ENCODE measurements at places on chromosomes 7 and 10.

- DNase-seq, result no peak
Measured at GRCh38 chr7:107035446-107035845, 9.1 kb upstream of the PRKAR2B start.

DNA sequence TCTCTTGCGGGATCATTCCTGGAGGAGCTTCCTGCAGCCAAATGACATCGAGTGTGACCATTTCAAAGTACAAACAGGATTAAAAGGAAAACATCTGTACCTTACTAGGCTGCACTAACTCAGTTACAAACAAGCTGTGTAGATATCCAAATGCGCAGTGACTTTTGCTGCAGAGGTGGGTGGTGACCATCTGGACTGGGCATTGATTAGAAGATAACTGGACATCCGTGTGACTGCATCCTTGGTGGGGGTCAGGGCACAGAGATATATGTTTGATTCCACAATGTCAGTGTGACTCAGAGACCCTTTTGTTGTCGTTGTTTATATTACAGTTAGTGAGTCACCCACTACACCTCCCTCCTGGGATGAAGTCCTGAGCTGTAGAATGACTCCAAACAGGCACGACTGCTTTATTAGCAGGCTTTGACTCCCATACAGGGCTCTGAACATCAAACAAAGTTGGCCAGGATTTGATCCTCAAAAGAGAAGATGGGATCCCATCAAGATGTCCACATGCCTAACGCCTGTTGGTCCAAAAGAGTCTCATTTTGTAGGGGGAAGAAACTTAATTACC is 56.7 kb upstream of the SDK1 start:
- DNase-seq, result no peak

GRCh38 chr10:125012851-125013528 is 71.1 kb downstream of the ZRANB1 start:
- no peak for DNase-seq

DNA sequence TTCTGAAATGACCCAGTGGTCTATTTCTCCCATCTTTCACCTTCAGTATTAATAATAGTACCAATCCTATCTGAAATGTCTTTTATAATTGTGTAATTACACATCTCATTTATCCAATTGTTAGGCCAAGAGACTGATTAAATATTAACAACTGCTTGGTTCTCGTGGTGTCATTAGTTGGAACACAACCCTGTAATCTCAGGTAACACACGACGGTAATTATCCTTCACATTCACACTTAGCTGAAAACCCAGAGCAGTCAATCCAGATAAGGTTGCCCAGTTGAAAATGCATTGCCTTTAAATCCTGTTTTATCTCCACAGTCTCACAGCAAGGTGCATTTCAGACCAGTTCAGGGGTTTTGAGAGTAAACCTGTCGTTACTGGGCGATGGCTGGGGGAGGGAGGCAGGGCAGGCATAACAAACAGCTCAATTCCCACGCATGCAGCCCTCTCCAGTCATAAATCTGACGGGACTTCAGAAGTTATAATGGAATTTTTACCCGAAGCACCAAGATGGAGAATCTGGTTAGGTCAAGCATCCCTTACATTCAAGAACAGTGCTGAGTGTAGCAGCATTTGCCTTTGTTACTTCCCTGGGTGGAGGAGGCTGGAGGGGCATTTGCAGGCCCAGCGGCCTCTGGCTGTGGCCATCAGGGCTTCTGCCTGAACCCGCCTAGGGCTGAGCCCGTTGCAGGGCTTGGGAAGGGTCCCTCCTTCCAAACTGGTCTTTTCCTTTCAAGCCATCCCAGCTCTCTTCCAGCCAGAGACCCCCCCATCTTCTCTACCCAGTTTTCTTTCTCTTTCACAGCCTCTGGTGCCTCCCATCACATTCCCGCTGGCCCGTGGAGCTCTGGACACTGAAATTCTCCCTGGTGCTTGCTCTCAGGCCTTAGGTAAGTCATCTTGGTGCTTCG is 201.0 kb upstream of the LYZL2 start:
- DNase-seq, result no peak

- no peak for DNase-seq
Measured at GRCh38 chr10:91076991-91077548, 143.4 kb upstream of the PCGF5 start.

GRCh38 chr7:142593106-142593505 is 156.2 kb upstream of the PRSS1 start:
- DNase-seq, result no peak

DNA sequence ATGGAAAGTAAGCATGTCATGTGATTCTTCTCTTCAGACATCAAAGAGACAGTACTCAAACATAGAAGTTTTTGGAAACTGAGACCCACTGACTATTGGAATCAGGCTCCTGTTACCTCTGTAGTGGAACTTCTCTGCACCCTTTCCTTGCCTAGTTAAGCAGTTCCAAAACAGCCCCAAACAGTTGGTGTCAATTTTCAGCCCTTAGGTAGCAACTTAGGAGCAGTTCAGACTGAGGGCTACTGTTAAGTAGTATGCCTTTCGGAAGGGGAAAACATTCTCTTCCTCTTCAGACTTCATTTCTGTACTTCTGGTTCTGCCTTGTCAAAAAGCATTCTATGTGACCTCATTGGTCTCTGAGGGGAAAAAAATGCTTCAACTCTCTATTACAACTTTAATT is 85.7 kb downstream of the ZNF277 start:
- DNase-seq, result no peak

DNA sequence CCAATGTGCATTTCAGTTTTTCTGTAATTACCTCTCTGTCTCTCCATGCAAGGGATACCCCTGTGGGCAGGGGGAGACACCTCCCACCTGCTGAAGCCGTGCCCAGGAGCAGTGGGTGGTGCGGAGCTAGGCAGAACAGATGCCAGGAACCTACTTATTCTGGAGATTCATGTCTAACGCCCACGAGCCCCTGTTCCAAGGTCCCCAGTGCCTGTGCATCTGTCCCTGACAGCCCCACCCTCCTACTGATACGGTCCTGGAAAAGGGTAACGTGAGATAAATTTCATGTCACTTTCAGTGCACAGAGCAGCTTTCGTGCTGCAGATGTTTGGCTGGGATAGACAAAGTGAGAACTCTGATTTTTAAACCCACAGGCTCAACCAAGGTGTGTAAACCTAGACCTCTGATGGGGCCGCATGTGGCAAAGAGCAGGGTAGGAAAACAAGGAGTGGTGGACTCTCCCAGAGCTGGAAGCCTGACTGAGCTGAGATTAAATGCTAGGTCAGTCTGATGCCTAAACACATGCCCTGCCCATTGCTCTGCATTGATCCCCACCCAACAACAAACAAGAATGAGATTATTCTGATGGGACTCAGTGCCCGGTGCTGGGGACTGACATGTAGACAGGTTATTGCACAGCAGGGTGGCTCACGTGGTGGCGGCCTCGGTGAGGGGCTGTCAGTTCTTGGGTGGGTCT is 123.6 kb upstream of the GDF10 start:
- no peak for DNase-seq

DNA sequence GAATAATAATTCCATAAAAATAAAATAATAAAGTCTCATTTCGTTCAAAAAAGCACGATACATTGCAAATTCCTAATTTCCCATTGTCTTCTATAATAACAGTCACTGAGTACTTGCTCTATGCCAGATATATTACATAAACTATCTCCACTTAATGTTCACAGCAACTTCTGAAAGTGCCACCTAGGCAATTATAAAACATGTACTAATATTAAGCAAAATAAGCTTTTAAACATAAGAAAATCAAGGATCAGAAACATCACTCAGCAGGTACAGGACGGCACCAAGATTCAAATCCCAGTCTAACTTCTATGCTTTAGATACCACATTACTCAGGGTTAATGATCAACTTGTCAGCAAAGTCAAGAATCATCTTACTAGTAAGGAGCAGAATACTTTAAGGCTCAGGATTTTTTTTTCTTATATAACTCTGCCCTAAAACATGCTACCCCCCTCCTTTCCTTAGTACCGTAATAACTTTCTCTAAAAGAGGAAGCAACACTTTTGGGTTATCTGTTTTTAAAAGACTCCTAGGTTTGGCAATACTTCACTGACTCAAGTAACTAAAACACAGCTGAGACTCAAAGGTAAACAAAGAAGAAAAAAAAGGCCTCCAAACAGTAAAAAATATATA is 51.3 kb downstream of the USP6NL start:
- DNase-seq, result no peak

GRCh38 chr7:105399043-105399725 is 10.5 kb upstream of the SRPK2 start:
- DNase-seq, result no peak

- DNase-seq, result no peak
Measured at GRCh38 chr10:43691485-43691884, 42.8 kb upstream of the ZNF32 start.

- no peak for DNase-seq
Measured at GRCh38 chr10:76453997-76454396, 1022.6 kb downstream of the LRMDA start.

DNA sequence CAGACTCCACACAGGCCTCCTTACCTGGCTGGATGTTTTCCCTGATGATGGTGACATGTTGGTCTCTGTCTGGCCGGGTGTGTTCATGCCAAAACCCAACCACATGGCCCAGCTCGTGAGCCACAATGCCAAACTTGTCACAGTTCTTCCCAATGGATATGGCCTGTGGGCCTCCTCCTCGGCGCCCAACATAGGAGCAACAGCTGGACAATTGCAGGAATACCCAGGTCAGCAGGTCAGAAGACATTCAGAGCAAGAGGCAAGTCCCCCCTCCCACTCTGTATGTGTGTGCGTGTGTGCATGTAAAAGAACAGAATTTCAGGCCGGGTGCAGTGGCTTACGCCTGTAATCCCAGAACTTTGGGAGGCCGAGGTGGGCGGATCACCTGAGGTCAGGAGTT is 63.7 kb upstream of the OPALIN start:
- no peak for DNase-seq

DNA sequence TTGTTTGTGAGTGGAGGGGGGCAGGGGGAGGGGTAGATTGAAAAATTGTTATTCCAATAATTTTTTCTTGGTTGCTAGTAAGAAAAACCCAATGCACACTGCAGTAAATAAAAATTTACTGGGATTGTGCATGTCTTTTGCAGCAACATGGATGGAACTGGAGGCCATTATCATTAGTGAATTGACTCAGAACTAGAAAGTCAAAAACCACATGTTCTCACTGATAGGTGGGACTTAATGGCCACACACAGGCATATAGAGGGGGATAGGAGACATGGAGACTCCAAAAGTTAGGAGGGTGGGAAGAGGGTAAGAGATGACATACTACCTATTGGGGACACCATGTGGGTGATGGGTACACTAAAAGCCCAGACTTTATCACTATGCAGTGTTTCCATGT is 67.2 kb downstream of the BUB3 start:
- DNase-seq, result no peak

DNA sequence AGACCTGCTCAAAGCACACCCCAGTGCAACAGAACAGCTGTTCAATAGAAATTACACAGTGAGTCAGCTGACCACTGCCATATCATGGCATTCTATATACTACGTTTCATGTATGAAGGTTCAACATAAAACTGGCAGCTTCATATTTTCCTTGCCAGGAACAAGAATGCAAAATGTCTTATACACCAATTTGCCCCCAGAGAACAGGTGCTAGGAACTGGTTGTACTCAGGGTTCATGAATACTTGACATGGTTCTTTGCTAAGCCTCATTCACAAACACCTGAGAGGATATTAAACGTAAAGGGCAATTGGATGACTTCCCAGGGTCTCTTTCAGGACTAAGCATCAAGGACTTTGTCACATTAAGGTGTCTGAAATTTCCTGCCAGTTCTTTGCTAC is 6.9 kb downstream of the MYOF start:
- DNase-seq, result no peak

DNA sequence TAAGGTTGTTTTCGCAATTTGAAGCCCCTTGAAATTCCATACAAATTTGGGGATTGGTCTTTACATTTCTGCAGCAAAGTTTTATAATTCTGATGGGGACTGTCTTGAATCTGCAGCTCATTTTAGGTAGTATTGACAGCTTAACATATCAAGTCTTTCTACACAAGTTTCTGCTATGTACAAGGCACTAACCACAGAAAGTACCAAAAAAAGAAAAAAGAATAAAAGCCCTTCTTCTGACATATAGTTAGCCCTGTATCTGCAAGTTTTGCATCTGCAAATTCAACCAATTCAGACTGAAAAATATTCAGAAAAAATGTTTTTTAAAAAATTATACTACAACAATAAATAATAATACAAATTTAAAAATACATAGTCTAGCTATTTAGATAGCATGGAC is 15.3 kb downstream of the POT1 start:
- no peak for DNase-seq

- no peak for DNase-seq
Measured at GRCh38 chr10:93152136-93152535, 78.4 kb downstream of the CYP26A1 start.

GRCh38 chr10:70566515-70567290 is 35.8 kb downstream of the PRF1 start:
- no peak for DNase-seq

DNA sequence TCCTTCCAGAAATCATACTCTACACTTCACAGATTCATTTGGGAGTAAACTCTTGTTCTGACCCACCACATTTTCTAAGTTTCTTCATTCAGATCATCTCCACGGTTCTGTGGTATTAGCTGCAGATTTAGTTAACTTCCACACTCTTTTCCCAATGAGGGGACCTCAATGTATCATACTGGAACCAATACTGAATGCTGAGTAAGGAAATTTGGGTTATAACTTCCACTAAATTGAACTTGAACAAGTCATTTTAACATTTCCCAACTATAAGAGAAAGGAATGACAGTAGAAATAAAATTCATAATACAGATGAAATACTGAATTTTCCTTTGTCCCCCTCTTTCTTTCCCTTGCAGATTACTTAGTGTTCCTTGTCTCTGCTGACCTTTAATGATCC is 131.4 kb downstream of the VPS41 start:
- DNase-seq, result no peak

- no peak for DNase-seq
Measured at GRCh38 chr10:61918140-61918539, 16.6 kb downstream of the ARID5B start.

DNA sequence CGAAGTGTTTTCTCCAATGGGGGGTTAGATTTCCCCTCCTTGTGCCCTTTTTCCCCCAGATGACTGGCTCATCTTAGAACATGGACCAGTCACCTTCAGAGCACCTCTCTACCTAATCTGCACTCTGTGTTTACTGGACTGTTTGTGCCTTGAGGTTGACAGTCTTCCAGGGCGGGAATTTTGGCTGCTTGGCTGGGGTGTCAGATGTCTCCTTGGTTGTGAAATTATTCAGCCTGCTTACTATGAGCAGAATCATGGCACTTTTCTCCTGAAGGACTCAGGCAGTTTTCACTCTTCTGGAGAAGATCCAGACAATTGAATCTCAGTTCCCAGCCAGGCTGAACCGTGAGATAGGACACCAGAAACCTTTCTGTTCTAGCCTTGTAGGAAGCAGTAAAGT is 60.3 kb upstream of the NFKB2 start:
- DNase-seq, result peak; percentile 26

- DNase-seq, result no peak
Measured at GRCh38 chr7:22856416-22856815, 33.8 kb upstream of the TOMM7 start.
